ENCODE measurements at places on chromosomes 5 and 9.

- DNase-seq = no peak
Observed at GRCh38 chr9:123483191-123483803, 127.3 kb downstream of the CRB2 start.

DNA sequence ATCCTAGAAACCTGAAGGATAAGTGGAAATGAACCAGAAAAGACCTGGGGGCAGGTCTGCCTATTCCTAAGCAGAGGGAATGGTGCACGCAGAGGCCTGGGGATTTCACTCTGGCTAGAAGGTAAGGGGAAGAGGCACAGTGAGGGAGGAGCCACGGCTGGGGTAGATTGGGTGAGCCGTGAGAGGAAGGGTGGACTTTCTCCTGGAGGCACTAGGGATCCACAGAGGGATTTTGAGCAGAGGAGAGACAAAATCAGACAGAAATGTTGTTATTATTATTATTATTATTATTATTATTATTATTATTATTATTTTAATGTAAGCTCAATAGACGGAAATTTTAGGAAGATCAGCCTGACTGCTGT lies 3.0 kb upstream of the ADGRD2 start:
- no peak for DNase-seq

- DNase-seq = no peak
Observed at GRCh38 chr5:565782-566440, 41.7 kb upstream of the SLC9A3 start.

GRCh38 chr5:175590471-175590881 lies 67.4 kb upstream of the HRH2 start:
- DNase-seq = peak; percentile 52

- no peak for DNase-seq
Observed at GRCh38 chr5:133475986-133476385, 136.4 kb downstream of the FSTL4 start.

DNA sequence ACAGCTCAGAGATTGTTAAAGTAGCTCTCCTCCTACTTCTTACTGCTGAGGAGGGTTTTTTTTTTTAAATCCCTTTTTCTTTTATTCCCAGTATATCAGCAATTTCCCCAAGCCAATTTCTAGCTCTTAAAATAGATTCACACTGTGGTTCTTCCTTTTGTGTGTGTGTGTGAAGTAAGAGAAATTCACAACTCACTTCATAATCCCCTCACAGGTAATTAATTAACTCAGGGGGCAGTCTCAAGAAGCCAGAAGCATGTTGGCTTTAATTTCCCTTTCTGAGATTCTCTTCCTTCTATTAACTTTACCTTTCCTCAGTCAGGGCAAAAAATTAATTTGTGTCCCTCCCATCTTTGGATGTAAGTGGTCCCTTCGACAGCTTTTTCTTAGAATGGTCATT lies 71.0 kb upstream of the HMHB1 start:
- no peak for DNase-seq

DNA sequence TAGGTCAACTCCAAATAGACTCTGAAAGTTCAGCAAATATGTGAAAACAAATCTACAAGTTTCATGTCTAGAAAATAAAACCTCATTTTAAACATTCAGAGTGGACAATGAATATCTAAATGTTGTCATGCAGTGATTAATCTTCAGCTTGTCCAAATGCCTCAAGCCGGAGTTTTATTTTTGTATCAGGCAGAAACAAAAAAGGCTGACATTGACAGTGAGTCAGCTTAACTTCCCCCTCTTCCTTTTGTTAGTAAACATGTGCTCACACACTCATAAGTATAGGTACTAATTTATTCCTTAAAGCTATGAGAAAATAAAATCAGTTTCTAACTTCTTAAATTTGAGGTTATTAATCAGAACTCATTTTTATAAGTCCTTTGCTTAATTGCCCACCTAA lies 467.9 kb upstream of the DAB2 start:
- no peak for DNase-seq

GRCh38 chr9:134945509-134946275 lies 28.0 kb upstream of the FCN1 start:
- DNase-seq = no peak

GRCh38 chr9:95373069-95373681 lies 55.7 kb upstream of the FANCC start:
- no peak for DNase-seq

DNA sequence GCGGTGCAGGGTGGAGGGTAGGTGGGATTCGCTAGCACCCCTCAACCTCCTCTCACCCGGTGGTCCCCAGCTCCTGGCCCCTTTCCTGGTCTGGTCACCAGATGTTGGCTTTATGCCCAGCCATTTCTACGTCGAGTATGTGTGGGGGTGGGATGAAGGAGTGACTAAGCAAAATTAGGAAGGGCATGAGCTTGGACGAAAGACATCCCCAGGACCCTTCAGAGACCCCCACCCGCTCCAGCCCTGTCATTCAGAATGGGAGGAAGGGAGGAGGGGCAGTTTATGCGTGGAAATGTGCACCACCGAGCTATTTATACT lies 742 bp downstream of the BHMT2 start:
- DNase-seq = no peak

- DNase-seq = no peak
Observed at GRCh38 chr5:107396351-107396690, 274.4 kb downstream of the EFNA5 start.

- DNase-seq = peak; percentile 70
Observed at GRCh38 chr9:109903515-109904138, 123.6 kb downstream of the PALM2AKAP2 start.

DNA sequence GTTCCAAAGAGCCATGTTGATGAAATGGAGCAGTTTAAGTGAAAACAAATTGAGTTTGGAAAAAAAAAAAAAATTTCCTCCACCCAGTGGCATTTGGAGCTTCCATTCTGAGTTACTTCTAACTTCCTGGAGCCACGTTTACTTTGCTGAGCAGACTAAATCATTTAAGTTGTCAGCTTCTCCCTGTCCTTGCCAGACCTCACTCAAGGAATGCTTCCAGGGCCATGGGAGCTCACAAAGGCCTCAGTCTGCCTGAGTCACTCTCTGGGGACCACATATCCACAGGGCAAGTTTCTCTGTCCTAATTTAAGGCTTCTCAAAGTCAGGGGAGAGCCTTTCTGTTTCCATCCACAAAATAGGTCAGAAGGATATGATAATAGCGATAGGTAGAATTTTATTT lies 210.3 kb upstream of the TNC start:
- no peak for DNase-seq

DNA sequence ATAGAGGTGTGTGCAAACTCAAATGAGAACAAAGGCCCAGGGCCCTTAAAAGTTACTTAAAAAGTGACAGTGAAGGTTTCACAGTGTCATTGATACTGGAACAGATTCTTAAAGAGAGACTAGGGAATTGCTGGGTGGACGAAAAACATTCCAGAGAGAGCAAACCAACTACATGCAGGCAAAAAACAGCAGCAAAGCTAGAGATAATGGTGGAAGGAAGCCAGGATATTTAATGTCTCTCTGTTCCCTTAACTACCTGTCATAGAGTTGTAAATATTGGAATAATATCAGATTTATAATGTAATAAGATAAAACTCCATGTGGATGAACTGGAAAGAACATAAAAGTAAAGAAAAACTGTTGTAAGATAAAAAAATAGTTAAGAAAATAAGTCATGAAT lies 508.6 kb downstream of the TAF11L14 start:
- no peak for DNase-seq

- no peak for DNase-seq
Observed at GRCh38 chr5:132778129-132778528, 1.1 kb upstream of the SEPTIN8 start.

GRCh38 chr9:136438548-136439480 lies 831 bp downstream of the INPP5E start:
- DNase-seq = no peak

GRCh38 chr5:73306741-73307275 lies 133.8 kb downstream of the TMEM174 start:
- no peak for DNase-seq

GRCh38 chr9:78557540-78557939 lies 260.6 kb downstream of the PSAT1 start:
- DNase-seq = no peak

DNA sequence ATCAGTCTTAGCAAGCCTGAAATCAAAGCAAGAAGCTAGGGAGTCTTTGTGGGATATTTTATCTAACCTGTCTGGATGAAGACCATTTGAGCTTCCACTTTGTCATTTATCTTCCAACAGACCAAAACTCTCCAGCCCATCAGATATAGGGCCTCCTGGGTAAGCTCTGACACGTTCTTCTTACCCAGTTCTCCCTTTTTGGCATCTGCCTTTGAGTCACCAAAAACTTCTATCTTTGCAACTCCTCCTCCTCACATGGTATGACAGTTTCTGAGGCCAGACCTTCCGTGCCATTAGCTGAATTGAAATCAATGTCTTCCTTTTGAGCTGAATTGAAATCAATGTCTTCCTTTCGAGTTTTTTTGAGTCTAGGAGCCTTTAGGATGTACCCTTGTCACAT lies 156.6 kb upstream of the SPRY4 start:
- no peak for DNase-seq

- DNase-seq = peak; percentile 55
Observed at GRCh38 chr9:83981126-83981871, 694 bp downstream of the RMI1 start.

DNA sequence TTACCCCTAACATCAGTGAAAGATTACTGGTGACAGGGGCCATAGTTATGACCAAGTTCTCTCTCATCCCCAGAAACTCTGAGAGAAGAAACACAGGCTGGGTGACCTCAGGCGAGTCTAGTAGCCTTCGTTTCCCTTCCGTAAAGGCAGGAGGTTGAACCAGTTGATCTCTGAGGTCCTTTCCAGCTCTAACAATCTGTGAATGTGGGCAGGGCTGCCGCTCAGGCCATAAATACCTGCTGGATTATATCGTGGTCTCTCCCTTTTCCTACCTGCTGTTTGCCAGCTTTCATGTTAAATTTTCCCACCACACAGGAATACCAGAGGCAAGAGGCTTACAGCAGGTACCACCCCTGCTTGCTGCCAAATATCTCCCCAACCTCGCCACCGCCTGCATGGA lies 357.5 kb downstream of the SH3GL2 start:
- DNase-seq = no peak

GRCh38 chr5:38453506-38453905 lies 102.9 kb downstream of the LIFR start:
- peak; percentile 93 for DNase-seq

DNA sequence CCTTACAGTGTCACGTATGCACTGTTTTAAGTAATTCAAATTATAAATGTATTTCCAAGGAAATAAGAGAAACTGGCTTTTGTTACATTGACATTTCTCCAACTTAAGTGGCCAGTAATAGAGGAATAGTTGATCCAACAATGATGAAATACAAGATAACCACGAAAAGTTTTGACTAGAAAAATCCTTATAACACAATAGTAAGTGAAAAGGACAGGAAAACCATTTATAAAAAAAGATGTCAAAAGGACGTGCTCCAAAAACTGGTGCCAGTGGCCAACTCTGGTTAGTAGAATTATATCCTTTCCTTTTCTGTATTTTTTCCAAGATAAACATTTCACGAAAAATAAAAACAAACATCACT lies 210.9 kb downstream of the GAPVD1 start:
- DNase-seq = no peak

GRCh38 chr9:76985581-76985980 lies 33.9 kb upstream of the FOXB2 start:
- DNase-seq = no peak

DNA sequence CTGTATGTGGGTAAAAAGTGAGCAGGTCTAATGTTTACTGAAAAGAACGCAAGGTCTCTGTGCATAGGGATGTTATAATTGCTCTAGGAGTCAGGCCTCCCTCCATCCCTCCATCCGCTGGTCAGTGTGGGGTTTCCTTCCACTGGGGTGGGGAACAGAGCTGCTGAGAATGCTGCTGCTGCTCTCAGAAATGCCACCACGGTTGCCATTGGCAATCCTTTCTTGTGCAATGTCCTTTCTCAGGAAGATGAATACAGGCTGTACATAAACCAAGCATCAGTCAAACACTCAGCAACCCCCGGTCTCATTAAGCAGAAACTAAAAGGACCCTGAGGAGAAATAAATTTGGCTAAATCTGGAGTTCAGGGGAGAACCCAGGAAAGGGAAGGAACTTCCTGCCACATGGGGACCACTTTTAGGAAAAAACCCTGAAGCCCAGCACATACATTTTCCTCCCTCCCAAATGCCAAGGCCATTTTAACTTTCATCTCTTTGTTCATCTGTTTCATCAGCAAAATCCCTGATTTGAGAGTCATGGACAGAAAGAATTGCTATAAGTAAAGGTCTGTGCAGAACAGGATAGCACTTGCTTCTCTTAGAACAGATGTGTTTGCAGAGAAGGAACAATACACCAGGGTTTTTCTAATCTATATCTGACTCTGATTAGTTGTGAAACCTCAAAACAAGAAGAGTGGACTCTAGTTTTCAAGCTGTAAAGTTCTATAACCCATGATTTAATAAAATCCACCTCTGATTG lies 70.4 kb upstream of the SLC1A3 start:
- no peak for DNase-seq

GRCh38 chr9:133090752-133091385 lies 29.1 kb downstream of the CEL start:
- DNase-seq = no peak

DNA sequence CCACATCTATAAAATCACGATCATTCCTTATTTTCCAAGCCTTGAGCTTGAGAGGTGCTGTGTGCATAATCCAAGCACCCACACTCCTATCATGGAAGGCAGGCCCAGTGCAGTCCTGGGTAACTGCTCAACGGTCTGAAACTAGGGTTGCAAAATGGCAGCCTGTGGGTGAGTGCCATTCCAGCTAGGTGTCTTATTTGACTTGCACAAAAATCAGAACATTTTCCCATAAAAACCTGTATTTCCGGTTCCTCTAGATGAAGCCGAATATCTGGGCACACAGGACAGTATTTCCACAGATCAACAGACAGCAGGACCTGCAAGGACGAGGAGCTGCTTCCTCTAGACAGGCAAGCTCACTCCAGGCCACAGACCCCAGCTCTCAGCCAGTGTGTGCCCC lies 588.8 kb downstream of the BNC2 start:
- no peak for DNase-seq

- no peak for DNase-seq
Observed at GRCh38 chr5:3214396-3214795, 381.2 kb upstream of the IRX1 start.

GRCh38 chr9:120156376-120156775 lies 423.6 kb downstream of the CDK5RAP2 start:
- no peak for DNase-seq

DNA sequence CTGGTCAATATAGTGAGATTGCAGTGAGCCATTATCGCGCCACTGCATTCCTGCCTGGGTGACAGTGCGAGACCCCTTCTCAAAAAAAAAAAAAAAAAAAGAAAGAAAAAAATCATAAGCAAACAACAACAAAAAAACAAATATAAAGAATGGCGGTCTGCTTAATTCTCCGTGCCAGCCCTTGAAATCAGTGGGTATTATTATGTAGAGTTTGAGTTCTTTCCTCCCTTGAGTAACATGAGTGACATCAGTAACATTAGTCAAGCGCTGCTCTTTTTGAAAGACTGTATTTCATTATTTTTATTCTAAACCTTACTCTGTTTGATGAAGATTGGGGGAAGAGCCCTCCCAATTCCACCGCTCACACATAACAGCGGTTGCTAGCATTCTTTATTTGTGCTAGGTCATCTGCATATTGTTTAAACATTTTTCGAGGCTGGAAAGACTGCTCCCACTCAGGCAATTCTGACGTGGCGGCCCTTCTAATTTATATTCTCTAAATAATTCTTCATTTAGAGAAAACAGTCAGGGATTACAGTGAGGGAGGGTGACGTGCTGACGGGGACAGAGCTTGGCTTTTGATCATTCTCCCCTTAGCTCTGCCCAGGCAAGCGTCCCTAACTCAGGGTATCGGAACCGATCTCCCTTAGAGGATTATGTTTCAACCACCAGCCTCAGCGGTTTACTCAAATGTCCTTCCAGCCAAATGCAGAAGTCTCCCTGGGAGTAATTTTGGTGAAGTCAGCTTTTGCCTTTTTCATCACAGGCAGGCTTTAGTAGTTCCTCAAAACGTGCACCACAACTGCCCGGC lies 860 bp upstream of the MARCHF6 start:
- DNase-seq = peak; percentile 94

Data from Kasumi-1 (cell line).